ENCODE measurements at places on chromosomes 6 and 20. TPM values are rescaled to one million over a fixed set of nuclear protein-coding genes. Genes with fewer than 3 reads are reported as not detected.
A peak's percentile ranks its signal among the peaks of the same experiment; 100 is the strongest.

Gene TRIM10
- 5.4 TPM for total RNA-seq

Gene FAM210B
- 72.9 TPM for total RNA-seq

Gene IRF4
- total RNA-seq: 2.9 TPM

Gene EPHA7
- total RNA-seq: 11.3 TPM

Gene PARD6B
- 41.1 TPM for total RNA-seq

Gene ARHGAP40
- not detected for total RNA-seq

Gene TFAP2D
- not detected for total RNA-seq

Gene LRRC73
- 7.0 TPM for total RNA-seq

Gene IP6K3
- 0.26 TPM for total RNA-seq

Gene NRSN1
- 0.12 TPM for total RNA-seq

Gene PPP1R14C
- total RNA-seq: 0.37 TPM

DNA sequence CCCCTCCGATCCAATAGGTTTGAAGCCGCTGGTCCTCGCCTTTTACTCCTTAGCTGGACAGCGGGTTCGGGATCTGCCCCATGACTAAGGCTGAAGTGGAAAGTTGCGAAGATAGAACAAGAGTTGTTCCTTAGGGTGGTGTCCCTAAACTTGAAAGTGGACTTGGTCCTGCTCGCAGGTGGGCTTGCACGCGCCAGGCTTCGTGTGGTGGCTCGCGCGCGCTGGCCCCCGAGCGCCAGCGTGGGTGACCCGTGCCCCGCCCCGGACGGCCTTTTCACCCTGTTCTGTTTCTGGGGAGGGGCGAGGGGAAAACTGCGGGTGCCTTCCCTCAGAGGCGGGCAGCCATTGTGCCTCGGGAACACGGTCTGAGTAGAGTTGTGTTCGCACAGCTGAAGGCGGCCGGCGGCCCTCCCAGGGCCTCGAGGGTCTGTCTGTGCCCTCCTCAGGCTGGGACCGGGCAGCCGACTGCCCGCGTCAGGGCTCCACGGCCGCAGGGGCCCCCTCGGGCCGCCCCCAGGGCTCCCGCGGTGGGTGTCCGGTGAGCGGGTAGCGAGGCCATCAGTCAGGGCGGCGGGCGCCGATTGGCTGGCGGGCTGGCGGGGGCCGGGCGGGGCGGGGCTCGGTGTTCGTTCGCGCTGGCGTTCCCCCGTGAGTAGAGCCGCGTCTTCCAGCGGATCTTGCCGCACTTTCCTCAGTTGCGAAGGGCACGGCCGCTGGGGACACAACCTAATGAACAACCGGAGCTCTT is 33.0 kb downstream of the RREB1 start:
- peak; percentile 85 for DNase-seq

- no peak for DNase-seq
Measured at GRCh38 chr20:46939031-46939965, 44.7 kb downstream of the EYA2 start.

- no peak for DNase-seq
Measured at GRCh38 chr6:5111626-5112025, 26.5 kb downstream of the PPP1R3G start.

- DNase-seq: no peak
Measured at GRCh38 chr6:170225852-170226417, 64.9 kb downstream of the DLL1 start.

DNA sequence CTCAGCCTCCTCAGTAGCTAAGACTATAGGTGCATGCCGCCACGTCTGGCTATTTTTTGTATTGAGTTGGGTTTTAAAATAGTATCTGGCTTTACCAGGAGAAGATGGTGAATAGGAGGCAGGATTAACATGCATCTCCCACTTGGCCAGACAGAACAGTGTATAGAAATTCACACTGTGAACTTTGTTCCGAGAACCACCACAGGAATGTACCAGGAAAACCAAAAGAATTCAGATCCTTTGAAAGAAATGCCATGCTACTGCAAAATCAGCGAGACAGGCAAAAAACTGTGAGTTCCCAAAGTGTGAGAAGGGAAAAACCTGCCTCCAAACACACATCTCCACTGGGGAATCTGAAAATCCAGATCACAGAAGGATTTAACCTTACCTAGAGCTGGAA is 327.6 kb downstream of the NKAIN2 start:
- DNase-seq: no peak

- no peak for DNase-seq
Measured at GRCh38 chr20:17029698-17030097, 197.1 kb upstream of the PCSK2 start.

- DNase-seq: no peak
Measured at GRCh38 chr6:107409942-107410341, 49.4 kb downstream of the PDSS2 start.

DNA sequence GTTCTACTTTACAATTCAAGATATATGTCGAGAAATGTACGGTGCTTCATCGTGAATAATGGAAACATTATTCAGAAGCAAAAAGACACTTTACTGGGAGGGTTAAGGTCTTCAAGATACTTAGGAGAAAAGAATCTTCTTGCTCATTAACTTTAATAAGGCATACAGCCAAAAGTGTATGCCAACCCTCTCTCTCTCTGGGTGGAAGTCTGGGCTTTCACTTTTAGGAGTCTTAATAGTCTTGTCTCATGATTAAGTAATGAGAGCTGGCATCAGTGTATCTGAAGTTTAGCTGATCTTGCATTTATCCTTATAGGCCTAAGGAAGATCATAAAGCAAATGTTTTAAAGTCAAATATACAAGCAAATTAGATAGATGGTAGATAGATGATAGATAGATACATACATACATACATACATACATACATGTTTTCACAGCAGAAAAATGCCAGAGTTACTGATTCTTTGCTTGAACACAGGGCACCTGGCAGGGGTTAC is 21.5 kb downstream of the OLIG3 start:
- DNase-seq: no peak

DNA sequence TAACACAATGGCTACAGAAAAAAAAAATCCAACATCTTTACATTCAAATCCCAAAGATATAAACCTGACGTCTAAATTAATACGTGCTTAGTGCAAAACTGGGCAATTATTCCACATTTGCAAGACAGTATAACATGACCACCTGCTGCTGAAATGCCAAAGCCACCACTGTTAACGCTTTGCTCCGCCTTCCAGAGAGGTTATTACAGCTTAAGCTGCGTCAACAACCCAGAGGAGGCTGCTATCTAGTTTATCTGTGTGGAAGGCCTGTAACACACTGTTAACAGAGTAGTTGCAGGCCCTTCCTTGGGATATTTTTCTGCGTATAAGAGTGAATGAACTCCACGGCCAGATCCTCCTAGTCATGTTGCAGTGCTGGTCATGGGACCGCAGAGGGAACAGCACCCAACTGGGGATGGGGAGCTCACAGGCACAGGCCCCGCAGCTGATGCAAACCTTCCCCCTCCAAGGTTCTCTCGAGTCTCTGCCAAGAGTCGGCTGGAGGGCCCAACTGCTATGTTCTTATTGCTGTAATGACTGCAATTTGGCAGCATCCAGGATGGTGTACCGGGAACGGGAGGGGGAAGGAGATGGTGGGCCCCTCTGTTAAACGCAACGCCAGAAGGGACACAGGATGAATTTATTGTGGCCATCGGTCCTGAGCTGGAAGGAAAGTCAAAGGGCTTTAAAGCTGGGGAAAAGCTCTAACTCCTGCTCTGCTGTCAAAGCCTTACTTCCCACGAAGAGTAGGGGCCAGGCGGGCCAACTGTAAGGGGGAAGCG is 993 bp upstream of the NCOA7 start:
- DNase-seq: peak; percentile 43

DNA sequence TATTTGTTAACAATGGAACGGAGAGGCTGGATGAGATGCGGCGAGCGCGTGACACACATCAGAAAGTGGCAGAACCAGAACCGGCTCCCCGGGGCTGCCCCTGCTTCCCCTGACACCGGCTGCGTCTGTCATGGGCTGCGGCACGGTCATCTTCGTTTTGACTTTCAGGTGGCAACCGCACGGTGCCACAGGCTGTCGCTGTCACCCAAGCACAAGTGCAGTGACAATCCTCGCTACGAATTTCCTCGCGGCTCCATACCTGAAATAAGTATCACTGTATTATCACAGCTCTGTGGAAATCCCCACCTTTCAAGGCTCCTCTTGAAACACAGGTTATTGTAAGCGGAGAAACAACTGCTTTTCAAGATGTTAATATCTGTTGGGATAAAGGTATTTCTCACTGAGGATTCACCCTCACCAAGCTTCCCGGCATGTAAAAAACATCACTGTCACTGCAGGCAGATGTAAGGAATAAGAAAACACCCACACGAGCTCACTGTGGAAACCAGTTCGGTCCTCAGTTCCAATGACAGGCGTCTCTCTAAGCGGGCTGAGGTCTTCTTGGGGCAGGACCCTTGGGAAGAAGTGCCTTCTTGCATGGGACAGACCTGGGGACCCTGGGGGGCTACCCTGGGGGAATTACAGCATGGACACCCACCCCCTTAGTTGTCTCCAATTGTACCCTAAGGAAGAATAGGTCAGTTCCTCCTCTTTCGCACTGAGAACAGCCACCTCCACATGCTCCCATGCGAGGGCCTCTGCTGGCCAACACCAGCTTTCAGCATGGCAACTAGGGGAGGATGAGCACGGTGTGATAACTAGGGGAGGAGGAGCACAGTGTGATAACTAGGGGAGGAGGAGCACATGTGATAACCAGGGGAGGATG is 86.3 kb downstream of the DACT2 start:
- DNase-seq: no peak

DNA sequence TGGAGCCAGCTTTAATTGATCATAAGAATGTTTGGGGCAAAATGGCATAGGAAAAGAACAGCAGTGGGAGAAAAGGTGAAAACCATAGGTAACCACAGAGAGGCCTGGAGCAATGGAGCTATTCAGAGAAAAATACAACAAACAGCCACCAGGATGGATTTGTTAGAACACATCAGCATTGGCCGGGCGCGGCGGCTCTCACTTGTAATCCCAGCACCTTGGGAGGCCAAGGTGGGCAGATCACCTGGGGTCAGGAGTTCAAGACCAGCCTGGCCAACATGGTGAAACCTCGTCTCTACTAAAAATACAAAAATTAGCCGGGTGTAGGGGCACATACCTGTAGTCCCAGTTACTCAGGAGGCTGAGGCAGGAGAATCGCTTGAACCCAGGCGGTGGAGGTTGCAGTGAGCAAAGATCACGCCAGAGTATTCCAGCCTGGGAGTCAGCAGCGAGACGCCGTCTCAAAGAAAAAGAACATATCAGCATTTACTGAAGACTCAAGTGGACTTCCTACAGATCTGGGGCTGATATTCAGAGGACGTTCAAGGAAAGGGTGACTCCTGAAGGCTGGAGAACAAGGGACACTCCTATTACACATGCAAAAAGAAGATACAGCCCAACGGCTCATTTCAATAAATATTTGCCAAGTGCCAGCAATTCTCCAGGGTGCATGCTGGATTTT is 20.2 kb downstream of the SNHG17 start:
- no peak for DNase-seq

DNA sequence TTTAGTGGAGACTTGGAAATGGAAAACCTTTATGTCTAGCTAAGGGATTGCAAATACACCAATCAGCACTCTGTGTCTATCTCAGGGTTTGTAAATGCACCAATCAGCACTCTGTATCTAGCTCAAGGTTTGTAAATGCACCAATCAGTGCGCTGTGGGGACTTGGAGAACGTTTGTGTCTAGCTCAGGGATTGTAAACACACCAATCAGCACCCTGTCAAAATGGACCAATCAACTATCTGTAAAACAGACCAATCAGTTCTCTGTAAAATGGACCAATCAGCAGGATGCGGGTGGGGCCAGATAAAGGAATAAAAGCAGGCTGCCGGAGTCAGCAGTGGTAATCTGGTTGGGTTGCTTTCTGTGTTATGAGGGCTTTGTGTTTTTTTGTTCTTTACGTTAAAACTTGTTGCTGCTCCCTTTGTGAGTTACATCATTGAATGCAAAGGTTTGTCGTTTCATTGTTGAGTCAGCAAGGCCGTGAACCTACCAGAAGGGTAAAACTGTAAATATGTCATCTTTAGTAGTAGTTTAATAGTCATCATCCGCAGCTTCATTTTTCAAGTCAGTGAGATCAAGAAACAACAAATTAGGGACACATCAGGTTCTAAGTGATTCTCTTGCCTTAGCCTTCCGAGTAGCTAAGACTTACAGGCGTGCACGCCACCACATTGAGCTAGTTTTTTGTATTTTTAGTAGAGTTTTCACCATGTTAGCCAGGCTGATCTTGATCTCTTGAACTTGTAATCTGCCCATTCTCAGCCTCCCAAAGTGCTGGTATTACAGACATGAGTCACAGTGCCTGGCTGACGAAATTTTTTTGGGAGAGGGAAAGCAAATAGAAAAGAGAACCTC is 22.7 kb upstream of the NUP153 start:
- no peak for DNase-seq

GRCh38 chr6:99614430-99615186 is 8.0 kb downstream of the PRDM13 start:
- DNase-seq: no peak

DNA sequence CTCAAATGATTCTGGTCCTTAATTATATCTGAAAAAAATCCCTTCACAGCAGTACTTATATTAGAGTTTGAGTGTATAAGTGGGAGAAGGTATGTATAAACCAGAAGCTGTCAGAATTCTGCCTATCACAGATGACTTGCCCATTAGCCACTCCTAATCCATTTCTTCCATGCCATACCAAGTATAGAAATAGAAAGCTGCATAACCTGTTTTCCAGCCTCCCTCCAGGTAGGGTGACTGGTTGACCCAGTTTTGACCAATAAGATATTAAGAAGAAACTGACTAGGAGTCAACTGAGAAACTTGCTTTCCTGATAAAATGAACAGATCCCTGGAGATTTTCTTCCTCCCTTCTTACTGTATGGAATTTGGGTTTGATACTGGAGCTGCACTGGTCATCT is 112.2 kb upstream of the GRIK2 start:
- peak; percentile 40 for DNase-seq

DNA sequence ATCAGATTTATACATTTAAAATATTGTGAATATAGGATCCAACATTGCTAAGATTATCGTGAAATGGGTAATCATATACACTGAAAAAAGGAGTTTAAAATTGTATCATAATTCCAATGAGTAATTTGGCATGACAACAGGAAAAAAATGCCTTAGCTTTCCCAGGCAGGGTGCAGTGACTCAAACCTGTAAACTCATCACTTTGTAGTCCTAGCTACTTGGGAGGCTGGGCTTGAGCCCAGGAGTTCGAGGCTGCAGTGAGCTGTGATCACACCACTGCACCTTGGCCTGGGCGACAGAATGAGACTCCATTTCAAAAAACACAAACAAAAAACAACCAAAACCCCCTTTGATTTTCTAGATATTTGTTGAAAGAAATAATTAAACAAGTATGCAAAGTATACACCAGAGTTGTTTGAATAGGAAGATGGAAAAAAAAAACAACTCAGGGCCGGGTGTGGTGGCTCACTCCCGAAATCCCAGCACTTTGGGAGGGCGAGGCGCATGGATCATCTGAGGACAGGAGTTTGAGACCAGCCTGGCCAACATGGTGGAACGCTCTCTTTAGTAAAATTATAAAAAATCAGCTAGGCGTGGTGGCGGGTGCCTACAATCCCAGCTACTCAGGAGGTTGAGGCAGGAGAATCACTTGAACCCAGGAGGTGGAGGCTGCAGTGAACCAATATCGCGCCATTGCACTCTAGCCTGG is 98.7 kb downstream of the TRERF1 start:
- DNase-seq: no peak

Data from mucosa of gallbladder (tissue), 1 donor.